ENCODE measurements at places on chromosomes 7 and 10.

GRCh38 chr7:132090444-132090843, 485.8 kb downstream of the PLXNA4 start:
- DNase-seq = no peak

DNA sequence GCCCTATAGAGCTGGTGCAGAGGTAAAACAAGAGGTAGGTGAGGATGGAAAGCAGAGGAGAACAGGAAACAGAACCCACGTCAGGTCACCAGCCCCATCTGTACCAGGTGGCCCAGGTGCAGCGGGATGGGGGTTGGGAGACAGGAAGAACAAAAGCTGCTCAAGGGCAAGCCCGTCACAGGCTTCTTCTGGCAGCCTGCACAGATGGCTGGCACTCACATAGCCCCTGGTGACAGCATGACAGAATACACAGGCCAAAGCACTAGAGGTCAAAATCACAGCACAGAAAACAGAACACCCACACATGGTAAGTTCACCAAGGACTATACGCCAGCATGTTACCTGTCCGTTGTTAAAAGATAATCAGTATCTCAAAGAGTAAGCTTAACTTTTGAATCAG, 126.8 kb downstream of the GALNT11 start:
- no peak for DNase-seq

DNA sequence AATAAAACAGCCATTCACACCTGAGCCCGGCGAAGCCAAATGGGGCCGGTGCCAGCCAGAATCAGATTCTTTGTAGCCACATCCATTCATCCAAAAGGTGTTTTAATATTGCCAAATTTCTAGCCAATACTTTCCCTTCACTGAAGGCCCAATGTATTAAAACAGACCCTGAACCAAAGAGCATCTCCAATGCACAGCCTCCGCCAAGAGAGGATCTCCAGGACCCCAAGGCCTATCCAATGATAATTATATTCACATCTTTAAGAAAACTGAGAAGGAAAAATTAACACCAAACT, 12.2 kb downstream of the EBF3 start:
- DNase-seq = no peak

GRCh38 chr10:98323221-98324164, 55.5 kb upstream of the LOXL4 start:
- DNase-seq = no peak

DNA sequence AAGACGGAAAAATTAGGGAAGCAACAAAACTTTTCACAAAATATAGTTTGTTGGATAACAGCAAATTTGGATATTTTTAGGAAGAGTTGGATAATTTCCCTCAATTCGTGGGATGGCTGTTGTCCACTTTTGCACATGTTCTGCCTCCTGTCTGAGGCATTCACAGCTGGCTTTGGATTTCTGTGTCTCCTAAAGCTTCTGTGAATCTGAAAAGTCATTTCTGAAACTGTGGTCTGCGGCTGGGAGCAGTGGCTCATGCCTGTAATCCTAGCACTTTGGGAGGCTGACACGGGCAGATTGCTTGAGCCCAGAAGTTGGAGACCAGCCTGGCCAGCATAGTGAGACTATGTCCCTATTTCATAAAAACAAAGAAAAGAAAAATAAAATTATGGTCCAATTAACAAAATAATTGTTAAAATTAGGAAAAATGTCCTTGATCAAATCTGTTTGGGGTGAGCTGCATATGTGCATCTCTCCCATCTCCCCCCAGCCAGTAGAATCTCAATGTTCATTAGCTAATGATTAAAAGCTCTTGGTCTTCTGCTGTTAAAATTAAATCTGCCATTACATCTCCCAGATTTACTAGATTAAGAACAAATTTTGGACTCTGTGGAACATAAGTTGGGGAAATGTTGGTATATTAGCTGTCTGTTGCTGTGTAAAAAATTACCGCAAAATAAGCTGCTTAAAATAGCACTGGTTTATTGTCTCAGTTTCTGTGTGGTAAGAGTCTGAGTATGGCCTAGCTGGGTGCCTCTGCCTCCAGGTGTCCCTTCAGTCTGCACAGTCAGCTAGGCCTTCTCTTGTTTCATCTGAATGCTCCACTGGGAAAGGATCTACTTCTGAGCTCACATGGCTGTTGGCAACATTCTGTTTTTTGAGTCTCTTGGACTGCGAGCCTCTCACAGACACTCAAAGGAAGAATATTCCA, 332.0 kb upstream of the FZD1 start:
- no peak for DNase-seq

Data from activated T-cell treated with anti-CD3 and anti-CD28 coated beads for 24 hours (primary cell).